ENCODE measurements at places on chromosomes 12 and 14. TPM values are rescaled to one million over a fixed set of nuclear protein-coding genes. Genes with fewer than 3 reads are reported as not detected.

Gene SLC5A8
- total RNA-seq, result 8.3 TPM

Gene PSMA3
- total RNA-seq, result 143 TPM

Gene CLEC4C
- not detected for total RNA-seq

Gene OVCH1
- 0.25 TPM for total RNA-seq

Gene TDP1
- 4.2 TPM for total RNA-seq

Gene ARHGAP9
- total RNA-seq, result 25.9 TPM

Gene CCDC184
- total RNA-seq, result 8.8 TPM

Gene GZMB
- not detected for total RNA-seq

Gene ADSS1
- total RNA-seq, result 19.3 TPM

Gene PSEN1
- total RNA-seq, result 59.2 TPM

Gene GDF11
- total RNA-seq, result 3.3 TPM

Gene PAX9
- total RNA-seq, result not detected

Gene CLEC2A
- total RNA-seq, result not detected

Gene TMEM132C
- 3.4 TPM for total RNA-seq

Gene GPR84
- 0.18 TPM for total RNA-seq

Gene RGS6
- total RNA-seq, result 0.41 TPM

Gene P2RX7
- total RNA-seq, result 10.0 TPM

Gene RNFT2
- total RNA-seq, result 7.1 TPM

Gene COL2A1
- not detected for total RNA-seq

Gene ZDHHC22
- total RNA-seq, result 0.06 TPM

Gene ZNF641
- 56.1 TPM for total RNA-seq

Gene HOXC4
- 2.4 TPM for total RNA-seq

Gene KSR2
- not detected for total RNA-seq

Gene GUCY2C
- not detected for total RNA-seq

Gene SLC6A15
- total RNA-seq, result not detected

Gene WSB2
- 143 TPM for total RNA-seq

Gene BRF1
- 41.3 TPM for total RNA-seq

Gene CLEC9A
- 0.23 TPM for total RNA-seq

Gene NPFF
- not detected for total RNA-seq

Gene SYCP3
- not detected for total RNA-seq

Gene PLEKHD1
- 0.13 TPM for total RNA-seq

Gene AHNAK2
- total RNA-seq, result 6.8 TPM

Gene NTS
- 3.7 TPM for total RNA-seq

Gene MUCL1
- total RNA-seq, result 0.88 TPM

Gene PKP2
- total RNA-seq, result 0.36 TPM

Gene SDR39U1
- total RNA-seq, result 74.0 TPM

Gene UNC79
- total RNA-seq, result 0.69 TPM

Gene LPAR5
- 11.6 TPM for total RNA-seq

Gene SIRT4
- 3.4 TPM for total RNA-seq

Gene RBMS2
- total RNA-seq, result 24.0 TPM

Gene CLEC1A
- 2.4 TPM for total RNA-seq

Gene DEPDC4
- total RNA-seq, result 2.5 TPM

Gene IAPP
- total RNA-seq, result not detected

Gene FAM186B
- 0.42 TPM for total RNA-seq

Gene LRTM2
- not detected for total RNA-seq

Gene TSPAN19
- total RNA-seq, result not detected

Gene PRICKLE1
- total RNA-seq, result 4.0 TPM

Gene C3AR1
- 25.9 TPM for total RNA-seq

Gene ARF6
- 41.6 TPM for total RNA-seq

Gene IQSEC3
- total RNA-seq, result 0.74 TPM
